Activated T-cell treated with anti-CD3 and anti-CD28 coated beads for 48 hours (primary cell): ENCODE measurements at places on chromosomes 2 and 18.

DNA sequence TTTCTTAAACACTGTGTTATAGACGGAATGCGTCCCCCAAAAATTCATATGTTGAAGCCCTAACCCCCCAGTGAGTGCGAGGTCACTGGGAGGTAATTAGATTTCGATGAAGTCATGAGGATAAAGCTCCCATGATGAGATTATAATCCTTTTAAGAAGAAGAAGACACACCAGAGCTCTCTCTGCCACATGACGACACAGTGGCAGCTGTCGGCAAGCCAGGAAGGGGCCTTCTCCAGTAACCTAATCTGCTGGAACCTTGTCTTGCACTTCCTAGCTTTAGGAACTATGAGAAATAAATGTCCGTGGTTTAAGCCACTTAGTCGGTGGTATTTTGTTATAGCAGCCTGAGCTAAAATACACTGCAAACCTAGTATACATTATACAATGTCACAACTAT, 12.3 kb downstream of the TMEM237 start:
- DNase-seq: no peak

DNA sequence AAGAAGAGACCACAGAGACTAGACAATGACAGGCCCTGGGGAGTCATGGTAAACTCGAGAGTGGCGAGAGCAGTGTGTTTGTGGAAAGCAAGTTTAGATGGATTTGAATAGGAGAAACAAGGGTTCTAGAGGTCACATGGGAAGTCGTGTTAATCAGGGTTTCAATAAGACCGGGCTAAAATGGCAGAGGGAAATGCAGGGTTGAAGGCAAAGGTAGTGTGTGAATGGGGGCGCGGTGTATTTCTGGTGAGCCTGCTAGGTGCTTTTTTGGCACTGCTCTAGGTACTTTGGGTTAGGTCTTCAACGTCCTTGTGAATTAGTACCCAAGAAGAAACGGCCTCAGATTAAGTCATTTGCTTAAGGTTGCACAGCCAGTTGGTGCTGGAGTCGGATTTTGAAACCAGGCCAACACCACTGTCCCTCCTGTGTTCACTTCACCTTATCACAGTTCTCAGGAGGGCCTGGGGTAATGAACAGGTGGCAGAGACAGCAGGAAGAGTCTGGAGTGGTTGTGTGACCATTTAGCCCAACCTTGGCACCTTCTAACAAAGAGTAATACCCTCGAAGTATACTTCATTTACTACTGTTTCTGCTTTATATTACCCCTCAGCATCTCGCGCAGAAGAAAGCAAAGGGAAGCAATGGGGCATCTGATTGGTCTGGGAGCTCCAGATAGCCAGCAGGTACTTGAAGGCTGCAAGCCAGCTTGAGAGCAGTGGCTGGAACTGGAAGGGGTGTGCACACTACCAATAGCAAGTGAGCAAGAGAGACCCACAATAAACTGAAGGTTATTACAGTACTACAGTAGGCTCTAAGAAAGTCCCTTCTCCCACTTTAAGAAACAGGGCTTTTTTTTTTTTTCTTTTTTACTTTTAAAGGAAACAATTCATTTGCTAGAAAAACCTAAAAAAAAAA, 33.4 kb upstream of the GAREM2 start:
- no peak for DNase-seq

DNA sequence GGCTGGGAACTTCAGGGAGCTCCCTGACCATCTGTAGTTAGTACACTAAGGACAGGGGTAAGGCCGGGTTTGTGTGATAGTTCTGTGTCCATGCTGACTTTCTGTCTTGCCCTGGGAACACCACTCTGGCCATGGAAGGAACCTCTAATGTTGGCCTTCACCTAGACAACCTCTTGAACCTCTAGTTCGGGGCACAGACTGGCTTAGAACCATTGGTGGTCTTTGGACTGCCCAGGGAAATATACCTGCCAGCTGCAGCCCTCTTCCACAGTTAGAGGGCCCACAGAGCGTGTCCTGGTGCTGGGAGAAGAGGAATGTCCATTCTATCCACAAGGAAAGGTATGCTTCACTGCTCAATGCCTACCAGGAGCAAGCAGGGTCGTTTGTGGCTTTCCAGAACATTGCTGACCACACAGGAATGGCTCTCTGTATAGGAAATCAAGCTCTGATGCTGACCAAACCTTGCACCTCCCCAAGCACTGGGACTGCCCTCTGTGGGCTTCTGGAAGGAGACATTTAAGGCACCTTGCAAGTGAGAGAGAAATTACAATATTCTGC, 318.8 kb upstream of the EPAS1 start:
- no peak for DNase-seq

- DNase-seq: no peak
These were observed 57.1 kb downstream of the PXDN start for GRCh38 chr2:1687254-1687653.

- no peak for DNase-seq
These were observed 292.9 kb upstream of the TMEFF2 start for GRCh38 chr2:192487636-192488035.

- no peak for DNase-seq
These were observed 4.8 kb upstream of the ACVR1 start for GRCh38 chr2:157880927-157881326.

- no peak for DNase-seq
These were observed 226.5 kb upstream of the SPRED2 start for GRCh38 chr2:65658881-65659280.

DNA sequence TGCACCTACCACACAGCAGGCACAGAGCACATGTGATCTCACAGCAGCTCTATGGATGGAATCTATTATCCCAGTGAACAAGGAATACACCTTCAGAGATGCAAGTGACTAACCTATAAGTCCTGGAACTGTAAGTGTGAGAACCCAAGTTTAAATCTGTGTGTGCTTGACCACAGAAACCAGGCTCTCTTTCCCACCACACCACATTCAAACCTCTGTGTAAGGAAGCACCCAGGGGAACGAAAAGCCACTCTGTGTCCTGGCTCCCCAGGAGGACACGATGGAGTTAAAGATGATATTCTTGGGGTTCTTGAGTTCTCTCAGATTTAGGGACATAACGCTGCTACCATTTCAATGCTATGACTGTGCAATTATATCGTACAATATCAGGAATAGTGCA, 38.9 kb downstream of the TTR start:
- no peak for DNase-seq

GRCh38 chr2:172339371-172340010, 87.9 kb upstream of the ITGA6 start:
- no peak for DNase-seq

- no peak for DNase-seq
These were observed 162.7 kb downstream of the ARL4C start for GRCh38 chr2:234334151-234334550.

GRCh38 chr18:33212363-33212762, 228.2 kb downstream of the CCDC178 start:
- DNase-seq: no peak
